ENCODE measurements at places on chromosomes 12 and 14.

- no peak for DNase-seq
Observed at GRCh38 chr14:24870949-24871701, 178.8 kb downstream of the STXBP6 start.

DNA sequence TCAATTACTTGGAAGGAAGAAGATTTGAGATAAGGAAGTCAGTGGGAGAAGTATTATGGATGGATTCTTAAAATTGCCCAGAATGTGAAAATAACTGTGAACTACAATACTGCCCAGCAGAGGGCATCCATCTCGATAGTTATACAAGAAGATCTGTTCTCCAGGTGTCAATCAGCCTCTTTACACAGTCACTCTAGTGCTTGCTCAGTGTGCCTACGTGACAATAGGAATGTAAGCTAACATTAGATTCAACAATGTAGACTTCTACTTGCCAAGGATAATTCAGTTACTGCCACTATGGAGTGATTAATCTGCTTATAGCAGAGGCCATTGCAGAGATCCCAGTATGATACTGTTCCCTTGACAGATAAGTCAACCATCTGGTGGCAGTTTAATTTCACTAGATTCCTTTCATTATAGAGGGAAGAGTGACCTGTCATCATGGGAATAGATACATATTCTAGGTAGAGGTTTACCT lies 10.6 kb upstream of the MAP4K5 start:
- DNase-seq = peak; percentile 86

DNA sequence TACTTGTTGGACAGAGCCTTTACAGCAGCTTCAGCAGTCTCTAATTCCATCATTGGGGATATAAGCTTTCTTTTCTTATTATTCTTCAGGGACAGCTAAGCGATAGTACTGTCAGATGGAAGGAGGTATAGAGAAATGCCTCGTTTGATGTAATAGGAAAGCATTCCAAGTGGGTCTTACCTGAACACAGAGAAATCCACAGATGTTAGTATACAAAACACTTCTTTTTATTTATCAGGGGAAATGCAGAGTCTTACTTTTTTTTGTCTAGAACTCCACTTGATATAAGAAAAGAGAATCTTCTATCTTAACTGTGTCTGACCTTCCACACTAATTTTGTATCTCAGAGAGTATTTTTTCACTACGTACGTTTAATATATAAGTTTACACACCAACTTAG lies 1.9 kb downstream of the SYT1 start:
- no peak for DNase-seq

DNA sequence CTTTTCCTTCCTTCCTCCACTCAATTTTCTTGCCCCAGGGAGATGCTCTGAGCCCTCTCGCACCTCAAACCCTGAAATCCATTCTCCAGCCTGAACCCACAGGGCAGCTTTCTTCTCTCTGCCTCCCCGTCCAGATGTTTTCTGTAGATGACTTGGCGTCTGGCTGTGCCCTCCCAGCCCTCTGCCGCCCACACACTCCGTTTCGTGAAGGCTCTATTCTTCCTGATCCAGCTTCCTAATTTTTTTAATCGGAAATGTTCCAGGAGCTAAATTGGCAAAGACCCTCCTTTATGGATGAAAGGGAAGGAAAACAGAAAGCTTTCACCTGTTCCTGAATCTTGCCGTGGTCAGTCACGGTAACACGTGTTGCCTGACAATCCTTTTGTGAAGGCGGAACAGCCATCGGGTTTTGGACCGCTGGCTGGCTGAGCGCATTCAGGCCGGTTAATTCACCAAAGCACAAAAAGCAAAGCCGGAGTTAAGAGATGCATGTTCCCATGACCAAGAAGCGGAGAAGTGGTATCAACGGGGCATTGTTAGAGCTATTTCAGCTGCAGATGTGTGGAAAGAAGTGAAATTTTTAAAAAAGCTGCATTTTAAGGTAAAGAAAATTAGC lies 70.2 kb upstream of the FBRSL1 start:
- no peak for DNase-seq
